ENCODE measurements at places on chromosomes 11 and 22.

DNA sequence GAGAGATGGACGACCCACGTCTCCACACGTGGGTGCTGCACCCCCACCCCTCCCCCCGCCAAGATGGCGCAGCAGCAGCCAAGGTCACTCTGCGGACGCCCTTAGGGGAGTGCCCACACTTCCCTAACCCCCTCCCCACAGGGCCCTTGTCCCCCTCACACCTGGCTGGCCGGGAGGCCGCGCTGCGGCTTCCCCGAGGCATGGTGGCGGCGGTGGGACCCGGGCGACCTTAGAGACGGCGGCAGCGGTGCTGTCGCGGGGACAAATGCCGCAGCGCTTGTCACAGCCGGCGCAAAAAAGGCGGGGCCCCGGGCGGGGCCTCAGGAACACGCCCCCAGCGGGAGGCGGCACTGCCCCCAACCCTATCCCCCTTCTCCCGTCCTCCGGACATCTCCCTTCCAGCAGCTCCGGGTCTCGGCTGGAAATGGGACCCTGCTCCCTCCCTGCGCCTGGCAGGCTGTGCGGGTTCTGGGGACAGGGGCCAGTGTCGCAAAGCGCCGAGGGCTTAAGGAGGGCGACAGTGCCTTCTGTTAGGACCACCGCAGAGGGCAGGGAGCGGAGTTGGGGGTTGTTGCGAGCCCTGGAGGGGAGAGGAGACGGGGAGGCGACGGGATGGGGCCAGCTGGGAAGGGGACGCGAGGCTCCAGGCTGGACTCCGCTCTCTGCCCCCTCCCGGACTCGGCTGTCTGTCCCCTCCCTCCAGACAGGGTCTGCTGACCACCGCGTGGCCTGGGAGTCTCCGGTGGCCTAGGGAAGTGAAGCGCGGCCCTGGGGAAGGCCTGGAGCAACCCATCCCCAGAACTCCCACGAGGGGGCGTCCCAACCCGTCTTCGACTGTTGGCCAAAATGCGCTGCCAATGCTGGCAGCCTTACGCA lies at the start of gene CHCHD10:
Gene CHCHD10, minus strand, starts transcription at position 300 of the 876 bp plus-strand sequence. Its CDS starts 98 bp downstream, at position 202.
- DNase-seq = peak; percentile 65

GRCh38 chr11:120898568-120898967 lies 125.3 kb upstream of the TBCEL start:
- DNase-seq = no peak

DNA sequence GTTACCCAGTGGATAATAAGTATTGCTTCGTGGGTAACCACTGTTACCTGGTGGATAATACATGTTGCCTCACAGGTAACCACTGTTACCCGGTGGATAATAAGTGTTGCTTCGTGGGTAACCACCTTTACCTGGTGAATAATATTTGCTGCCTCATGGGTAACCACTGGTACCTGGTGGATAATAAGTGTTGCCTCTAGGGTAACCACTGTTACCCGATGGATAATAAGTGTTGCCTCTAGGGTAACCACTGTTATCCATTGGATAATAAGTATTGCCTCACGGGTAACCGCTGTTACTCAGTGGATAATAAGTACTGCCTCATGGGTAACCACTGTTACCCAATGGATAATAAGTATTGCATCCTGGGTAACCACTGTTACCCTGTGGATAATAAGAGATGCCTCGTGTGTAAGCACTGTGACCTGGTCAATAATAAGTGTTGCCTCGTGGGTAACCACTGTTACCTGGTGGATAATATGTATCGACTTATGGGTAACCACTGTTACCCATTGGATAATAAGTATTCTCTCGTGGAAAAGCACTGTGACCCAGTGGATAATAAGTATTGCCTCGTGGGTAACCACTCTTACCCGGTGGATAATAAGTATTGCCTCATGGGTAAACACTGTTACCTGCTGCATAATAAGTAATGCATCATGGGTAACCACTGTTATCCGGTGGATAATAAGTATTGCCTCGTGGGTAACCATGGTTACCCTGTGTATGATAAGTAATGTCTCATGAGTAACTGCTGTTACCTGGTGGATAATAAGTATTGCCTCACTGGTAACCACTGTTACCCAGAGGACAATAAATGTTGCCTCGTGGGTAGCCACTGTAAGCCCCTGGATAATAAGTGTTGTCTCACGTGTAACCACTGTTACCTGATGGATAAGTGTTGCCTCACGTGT lies 20.1 kb upstream of the NXPE4 start:
- no peak for DNase-seq

GRCh38 chr11:45924927-45925326 lies 2.5 kb downstream of the LARGE2 start:
- DNase-seq = no peak

DNA sequence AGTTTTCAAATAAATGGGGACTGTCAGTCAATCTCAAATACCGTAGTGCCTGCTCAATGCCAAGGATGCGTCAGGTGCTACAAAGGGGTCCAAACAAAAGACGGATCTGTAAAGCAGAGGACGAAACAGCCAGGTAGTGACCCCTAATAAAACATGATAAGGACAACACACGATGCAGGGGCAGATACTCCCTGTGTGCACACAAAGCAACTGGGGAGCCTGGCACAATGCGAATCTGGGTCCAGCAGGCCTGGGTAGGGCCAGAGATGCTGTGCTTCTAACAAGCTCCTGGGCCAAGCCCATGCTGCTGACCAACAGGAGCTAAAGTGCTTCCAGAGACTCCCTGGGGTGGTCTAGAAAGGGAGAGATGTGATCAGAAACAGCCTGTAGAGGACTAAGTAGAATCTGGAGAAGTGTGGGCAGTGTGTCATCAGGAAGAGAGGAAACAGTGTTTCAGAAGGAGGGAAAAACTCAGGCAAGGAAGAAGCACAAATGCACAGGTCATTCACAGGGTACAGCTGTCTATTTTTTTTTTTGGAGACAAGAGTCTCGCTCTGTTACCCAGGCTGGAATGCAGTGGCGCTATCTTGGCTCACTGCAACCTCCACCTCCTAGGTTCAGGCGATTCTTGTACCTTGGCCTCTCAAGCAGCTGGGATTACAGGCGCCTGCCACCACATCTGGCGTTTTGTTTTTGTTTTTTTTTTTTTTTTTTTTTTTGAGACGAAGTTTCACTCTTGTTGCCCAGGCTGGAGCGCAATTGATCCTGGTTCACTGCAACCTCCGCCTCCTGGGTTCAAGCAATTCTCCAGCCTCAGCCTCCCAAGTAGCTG lies 74.5 kb downstream of the MICAL3 start:
- DNase-seq = no peak

GRCh38 chr22:37107816-37108621 lies 1.5 kb downstream of the TMPRSS6 start:
- no peak for DNase-seq

DNA sequence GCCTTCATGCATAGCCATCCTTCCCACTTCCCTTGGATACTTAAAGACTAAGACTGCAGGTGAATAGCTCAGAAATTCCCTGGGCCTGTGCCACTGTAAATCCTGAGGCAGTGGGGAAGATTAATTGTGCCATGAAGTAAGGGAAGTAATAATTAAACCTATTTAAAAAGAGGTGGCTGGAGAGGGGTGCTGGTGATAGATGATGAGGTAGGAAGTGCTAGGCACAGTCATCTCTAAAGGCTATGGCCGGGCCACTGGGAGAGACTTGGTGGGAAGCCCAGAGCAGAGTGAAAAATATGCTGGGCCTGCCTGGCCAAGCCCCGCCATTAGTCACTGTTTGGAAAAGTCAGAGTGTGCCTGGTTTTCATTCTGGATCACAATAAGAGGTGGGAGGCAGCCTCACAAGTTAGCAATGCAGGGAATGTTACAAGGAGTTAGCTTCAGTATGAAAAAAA lies 197.2 kb upstream of the PITPNB start:
- peak; percentile 97 for DNase-seq

DNA sequence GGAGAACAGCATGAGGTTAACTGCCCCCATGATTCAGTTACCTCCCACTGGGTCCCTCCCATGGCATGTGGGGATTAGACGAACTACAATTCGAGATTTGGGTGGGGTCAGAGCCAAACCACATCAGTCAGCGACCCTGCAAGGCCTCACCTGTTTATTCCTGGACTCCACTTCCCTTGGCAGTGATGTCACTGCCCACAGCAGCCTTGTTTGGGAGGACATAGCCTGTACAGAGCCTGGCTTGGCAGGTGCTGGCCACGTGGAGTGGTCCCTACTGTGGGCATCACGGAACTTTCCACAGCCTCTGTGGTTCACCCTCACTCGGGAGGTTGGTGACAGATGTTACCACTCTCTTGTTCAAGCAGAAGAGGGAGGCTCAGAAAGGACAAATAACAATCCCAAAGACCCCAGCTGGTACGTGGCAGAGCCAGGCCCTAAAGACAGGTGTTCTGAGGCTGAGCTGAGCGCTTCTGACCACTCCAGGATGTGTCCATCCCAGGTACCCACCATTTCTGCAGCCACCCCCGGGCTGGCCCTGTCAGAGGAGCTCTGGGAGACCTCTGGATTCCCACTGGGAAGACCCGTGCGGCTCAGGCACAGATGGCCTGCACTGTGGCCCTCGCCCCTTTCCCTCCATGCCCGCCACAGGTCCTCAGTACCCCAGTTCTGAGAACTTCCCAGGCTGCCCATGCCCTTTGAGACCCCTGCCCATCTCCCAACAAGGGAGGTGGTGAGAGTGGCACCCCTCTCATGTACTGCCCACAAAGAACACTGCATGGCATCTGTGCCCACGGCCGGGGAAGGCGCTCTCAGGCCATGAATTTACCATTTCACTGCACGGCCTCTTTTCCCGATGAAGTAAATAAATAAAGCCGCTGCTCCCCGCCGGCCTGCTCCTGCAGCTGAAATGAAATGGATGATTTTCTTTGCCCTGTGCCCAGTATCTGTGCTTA lies 605.8 kb downstream of the TBC1D22A start:
- DNase-seq = no peak

- no peak for DNase-seq
Measured at GRCh38 chr11:23127706-23128105, 267.4 kb upstream of the CCDC179 start.

GRCh38 chr11:126438691-126439090 lies 83.2 kb downstream of the ST3GAL4 start:
- no peak for DNase-seq

GRCh38 chr11:119085437-119085847 lies 761 bp downstream of the HMBS start:
- DNase-seq = no peak

DNA sequence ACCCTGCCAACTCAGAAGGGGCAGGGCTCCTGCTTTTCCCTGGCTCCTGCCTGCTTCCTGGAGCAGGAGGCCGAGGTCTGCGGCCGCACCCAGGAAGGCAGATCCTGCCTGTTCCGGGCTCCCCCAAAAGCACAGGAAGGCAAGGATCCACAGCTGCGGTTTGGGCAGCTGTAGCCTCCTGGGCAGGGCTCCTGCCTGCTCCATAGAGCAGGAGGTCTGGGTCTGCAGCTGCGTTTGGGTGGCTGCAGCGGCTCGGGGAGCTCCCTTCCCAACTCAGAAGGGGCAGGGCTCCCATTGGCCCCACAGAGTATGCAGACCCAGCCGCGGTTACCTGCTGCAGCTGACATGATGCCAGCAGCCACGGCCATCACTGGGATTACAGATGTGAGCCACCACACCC lies 5.5 kb downstream of the UPK2 start:
- no peak for DNase-seq

GRCh38 chr11:59641156-59641555 lies 25.6 kb upstream of the OSBP start:
- DNase-seq = no peak

- no peak for DNase-seq
Measured at GRCh38 chr22:27685970-27686369, 115.6 kb downstream of the MN1 start.

DNA sequence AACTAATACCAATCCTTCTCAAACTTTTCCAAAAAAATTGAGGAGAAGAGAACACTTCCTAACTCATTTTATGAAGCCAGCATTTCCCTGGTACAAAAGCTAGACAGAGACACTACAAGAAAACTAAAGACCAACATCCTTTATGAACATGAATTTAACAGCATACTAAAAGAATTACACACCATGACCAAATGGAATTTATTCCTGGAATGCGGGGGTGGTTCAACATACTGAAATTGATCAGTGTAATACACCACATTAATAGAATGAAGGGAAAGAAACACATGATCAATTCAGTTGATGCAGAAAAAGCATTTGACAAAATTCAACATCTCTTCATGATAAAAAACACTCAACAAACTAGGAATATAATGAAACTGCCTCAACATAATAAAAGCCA lies 148.1 kb downstream of the WNT7B start:
- DNase-seq = peak; percentile 55

DNA sequence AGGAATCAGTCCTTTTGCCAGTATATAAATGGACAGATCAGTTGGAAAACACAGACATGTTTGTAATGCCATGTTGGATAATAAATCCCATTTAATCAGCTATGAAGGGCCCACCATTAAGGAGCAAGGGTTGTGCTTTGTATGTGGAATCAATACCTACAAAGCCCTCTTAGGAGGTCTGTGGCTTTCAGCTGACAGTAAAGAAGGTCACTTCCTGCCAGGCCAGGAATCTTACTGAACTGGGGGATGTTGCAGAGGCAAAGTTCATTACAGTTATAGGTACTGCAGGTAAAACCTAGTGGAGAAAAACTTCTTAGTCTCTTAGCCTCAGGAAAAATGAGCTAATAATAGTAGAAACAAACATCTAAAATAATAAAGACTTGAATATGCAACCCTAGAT lies 129.5 kb downstream of the FAM76B start:
- no peak for DNase-seq

Measured in fibroblast of skin of abdomen (primary cell).